ENCODE measurements at places on chromosomes 12 and 14. TPM values are rescaled to one million over a fixed set of nuclear protein-coding genes. Genes with fewer than 3 reads are reported as not detected.

LHX5 gene
- total RNA-seq = not detected

RHOJ gene
- total RNA-seq = not detected

OR10AD1 gene
- total RNA-seq = not detected

SIX6 gene
- total RNA-seq = not detected

GUCY2C gene
- not detected for total RNA-seq

PZP gene
- not detected for total RNA-seq

DNA sequence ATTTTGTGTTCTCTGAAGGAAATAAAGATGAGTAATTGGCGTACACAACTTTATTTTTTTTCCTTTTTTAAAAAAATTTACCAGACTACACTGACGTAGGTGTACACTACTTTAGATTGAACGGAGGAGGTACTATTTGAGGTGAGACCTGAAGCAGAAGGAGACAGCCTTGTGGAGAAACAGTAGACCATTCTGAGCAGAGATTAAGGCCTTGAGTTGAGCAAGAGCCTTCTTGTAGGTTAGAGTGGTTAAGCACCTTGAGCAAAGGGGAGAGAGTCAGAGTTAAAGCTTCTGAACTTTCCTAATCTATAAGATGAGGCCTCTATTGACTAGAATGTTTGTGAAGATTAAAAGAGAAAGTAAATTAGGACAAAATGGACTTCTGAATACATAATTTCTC is 2.5 kb downstream of the LEMD3 start:
- no peak overlapping the region for H3K4me3 ChIP-seq
- H3K4me1 ChIP-seq = peaks cover 11% of the 10 kb centered on the region
- peaks cover 16% of the 10 kb centered on the region for H3K36me3 ChIP-seq
- DNase-seq = no peak
- no peak overlapping the region for H3K27ac ChIP-seq

- H3K4me1 ChIP-seq = peaks cover 43% of the 10 kb centered on the region
- H3K36me3 ChIP-seq = no peaks in the 10 kb centered on the region
- peak overlapping the region; percentile 5 for H3K27ac ChIP-seq
These were observed 227.7 kb upstream of the CRY1 start for GRCh38 chr12:107320929-107321631.

DNA sequence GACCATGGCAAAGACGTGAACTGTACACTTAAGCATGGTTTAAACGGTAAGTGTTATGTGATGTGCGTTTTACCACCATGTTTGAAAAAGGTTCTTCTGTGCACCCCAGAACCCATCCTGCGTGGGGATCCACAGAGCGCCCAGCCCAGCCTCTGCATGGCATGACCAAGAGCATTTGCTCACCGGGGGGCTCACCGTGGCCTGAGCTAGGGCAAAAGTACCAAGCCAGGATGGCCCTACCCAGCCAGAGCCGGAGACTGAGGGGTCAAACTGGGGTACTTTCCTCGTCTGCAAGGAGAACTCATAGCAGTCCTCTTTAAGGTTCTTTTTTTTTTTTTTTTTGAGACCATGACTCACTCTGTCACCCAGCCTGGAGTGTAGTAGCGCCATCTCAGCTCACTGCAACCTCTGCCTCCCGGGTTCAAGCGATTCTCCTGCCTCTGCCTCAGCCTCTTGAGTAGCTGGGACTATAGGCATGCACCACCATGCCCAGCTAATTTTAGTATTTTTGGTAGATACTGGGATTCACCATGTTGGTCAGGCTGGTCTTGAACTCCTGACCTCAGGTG is 16.4 kb upstream of the ANKRD9 start:
- H3K36me3 ChIP-seq = no peaks in the 10 kb centered on the region
- H3K4me1 ChIP-seq = peaks cover 30% of the 10 kb centered on the region
- no peaks in the 10 kb centered on the region for H3K27me3 ChIP-seq
- DNase-seq = no peak
- no peak overlapping the region for H3K27ac ChIP-seq
- no peak overlapping the region for H3K4me3 ChIP-seq

GRCh38 chr14:76012354-76012753 is 26.8 kb downstream of the IFT43 start:
- no peak for DNase-seq
- no peak overlapping the region for H3K27ac ChIP-seq
- H3K36me3 ChIP-seq = no peaks in the 10 kb centered on the region
- H3K4me1 ChIP-seq = no peaks in the 10 kb centered on the region
- H3K27me3 ChIP-seq = no peaks in the 10 kb centered on the region

DNA sequence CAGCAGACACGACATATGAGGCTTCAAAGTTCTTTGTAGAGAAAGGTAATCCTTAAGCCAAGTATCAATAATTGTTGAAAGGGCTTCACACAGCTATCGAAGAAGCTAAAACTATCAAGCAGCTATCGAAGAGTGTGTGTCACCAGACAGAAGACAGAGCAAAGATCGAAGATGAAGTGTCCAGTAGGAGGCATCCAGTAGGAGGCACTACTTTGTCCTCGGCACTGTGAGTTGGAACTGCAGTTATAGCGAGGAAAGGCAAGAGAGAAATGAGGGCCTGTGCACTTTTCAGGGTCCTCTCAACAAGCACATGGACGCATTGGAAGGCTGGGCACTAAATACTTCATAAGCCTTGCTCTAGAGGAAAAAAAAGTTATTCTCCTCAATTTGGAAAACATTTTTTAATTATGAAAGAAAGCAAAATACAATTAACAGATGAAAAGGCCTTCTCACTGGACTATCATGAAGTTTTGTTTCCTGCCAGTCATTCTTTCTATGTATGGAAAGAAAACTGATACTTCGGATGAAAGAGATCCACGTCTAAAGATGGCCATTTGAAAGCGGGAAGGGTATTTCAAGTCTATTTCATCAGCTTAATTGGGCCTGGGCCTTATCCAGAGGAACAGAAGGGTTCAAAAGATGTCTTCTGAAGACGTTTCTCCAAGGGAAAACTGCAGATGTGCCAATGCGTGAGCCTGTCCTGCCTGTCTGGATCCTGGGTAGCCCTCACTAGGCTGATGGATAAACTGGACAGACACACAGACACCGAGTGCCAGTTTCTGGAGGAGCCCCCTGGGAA is 174.5 kb downstream of the CALM1 start:
- no peak for DNase-seq
- H3K36me3 ChIP-seq = no peaks in the 10 kb centered on the region
- no peak overlapping the region for H3K27ac ChIP-seq
- H3K27me3 ChIP-seq = no peaks in the 10 kb centered on the region

DNA sequence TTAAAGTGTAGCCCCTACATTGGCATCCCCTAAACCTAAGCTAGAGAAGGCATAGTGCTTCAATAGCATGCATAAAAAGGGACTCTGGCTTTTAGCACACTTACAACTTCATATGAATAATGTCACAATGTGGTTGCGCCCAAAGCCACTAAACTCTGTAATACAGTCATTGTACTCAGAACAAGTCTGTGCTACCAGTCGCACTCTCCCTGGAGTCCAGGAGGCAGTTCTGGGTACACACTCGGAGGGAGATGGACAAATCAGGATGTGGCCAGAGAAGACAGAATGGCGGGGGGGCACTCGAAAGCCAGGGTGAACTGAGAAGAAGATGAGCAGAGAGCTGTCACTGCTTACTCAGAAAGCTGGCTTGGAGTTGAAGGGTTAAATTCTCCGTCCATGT is 10.6 kb downstream of the SAMD4A start:
- H3K27ac ChIP-seq = no peak overlapping the region
- DNase-seq = no peak
- no peaks in the 10 kb centered on the region for H3K36me3 ChIP-seq

- H3K27ac ChIP-seq = no peak overlapping the region
These were observed 141.6 kb downstream of the CNTN1 start for GRCh38 chr12:40833818-40834217.

DNA sequence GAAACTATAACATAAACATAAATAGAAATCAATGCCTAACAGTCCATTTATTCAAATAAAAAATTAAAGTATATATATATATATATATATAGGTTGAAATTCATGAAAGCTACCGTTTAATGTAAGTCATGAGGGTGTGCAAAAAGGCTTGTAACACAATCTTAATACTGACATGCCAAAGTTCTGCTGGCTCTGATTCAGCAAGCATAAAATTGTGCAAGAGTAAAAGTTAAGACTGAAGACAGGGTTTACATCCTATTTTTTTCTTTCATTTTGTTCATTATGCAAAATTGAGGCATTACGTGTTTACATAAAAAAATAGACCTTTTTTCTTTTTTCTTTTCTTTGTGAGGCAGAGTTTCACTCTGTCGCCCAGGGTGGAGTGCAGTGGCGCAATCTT is 984.2 kb downstream of the FSCB start:
- H3K27ac ChIP-seq = no peak overlapping the region
- no peak for DNase-seq
- no peak overlapping the region for H3K4me3 ChIP-seq
- no peaks in the 10 kb centered on the region for H3K27me3 ChIP-seq
- H3K4me1 ChIP-seq = no peaks in the 10 kb centered on the region

GRCh38 chr12:8866429-8866828 is 44.0 kb downstream of the A2ML1 start:
- H3K36me3 ChIP-seq = no peaks in the 10 kb centered on the region
- H3K27me3 ChIP-seq = no peaks in the 10 kb centered on the region
- H3K27ac ChIP-seq = no peak overlapping the region
- H3K4me3 ChIP-seq = no peak overlapping the region
- DNase-seq = no peak
- H3K4me1 ChIP-seq = no peaks in the 10 kb centered on the region

- H3K36me3 ChIP-seq = no peaks in the 10 kb centered on the region
- DNase-seq = no peak
- no peaks in the 10 kb centered on the region for H3K4me1 ChIP-seq
- no peak overlapping the region for H3K4me3 ChIP-seq
- no peak overlapping the region for H3K27ac ChIP-seq
- no peaks in the 10 kb centered on the region for H3K27me3 ChIP-seq
These were observed 63.9 kb downstream of the AACS start for GRCh38 chr12:125129179-125129571.

DNA sequence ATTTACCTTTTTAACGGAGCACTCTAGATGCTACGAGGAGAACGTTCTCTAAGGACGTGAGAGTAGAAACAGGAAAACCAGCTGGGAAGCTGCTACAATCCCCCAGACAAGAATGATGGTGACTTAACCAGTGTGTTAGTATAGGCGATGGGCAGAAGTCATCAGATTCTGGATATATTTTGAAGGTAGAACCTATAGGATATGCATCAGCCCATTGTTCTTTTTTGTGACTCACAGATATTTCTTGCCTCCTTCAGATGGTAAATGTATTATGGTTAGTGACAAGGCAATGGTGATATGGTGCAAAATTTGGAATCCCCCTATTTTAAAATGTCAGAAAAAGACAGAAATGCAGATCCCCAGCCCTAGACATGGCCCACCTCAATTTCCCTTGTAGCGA is 258.2 kb downstream of the PHLDA1 start:
- H3K27ac ChIP-seq = no peak overlapping the region
- H3K36me3 ChIP-seq = no peaks in the 10 kb centered on the region

- H3K4me3 ChIP-seq = no peak overlapping the region
- H3K36me3 ChIP-seq = no peaks in the 10 kb centered on the region
- no peak for DNase-seq
- H3K4me1 ChIP-seq = no peaks in the 10 kb centered on the region
These were observed 17.0 kb downstream of the TBX3 start for GRCh38 chr12:114666746-114667668.

DNA sequence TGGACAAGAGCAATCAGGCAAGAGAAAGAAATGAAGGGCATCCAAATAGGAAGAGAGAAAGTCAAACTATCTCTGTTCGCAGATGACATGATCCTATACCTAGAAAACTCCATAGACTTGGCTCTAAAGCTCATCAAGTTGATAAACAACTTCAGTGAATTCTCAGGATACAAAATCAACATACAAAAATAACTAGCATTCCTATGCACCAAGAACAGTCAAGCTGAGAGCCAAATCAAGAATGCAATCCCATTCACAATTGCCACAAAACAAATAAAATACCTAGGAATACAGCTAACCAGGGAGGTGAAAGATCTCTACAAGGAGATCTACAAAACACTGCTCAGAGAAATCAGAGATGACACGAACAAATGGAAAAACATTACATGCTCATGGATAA is 417.5 kb upstream of the ATP2B1 start:
- no peak overlapping the region for H3K27ac ChIP-seq
- no peaks in the 10 kb centered on the region for H3K27me3 ChIP-seq
- DNase-seq = no peak
- no peak overlapping the region for H3K4me3 ChIP-seq
- no peaks in the 10 kb centered on the region for H3K36me3 ChIP-seq
- no peaks in the 10 kb centered on the region for H3K4me1 ChIP-seq

GRCh38 chr14:55838529-55839052 is 258.6 kb downstream of the KTN1 start:
- H3K36me3 ChIP-seq = no peaks in the 10 kb centered on the region
- H3K4me3 ChIP-seq = no peak overlapping the region
- no peaks in the 10 kb centered on the region for H3K4me1 ChIP-seq
- H3K27ac ChIP-seq = no peak overlapping the region
- no peaks in the 10 kb centered on the region for H3K27me3 ChIP-seq

GRCh38 chr12:125650587-125650986 is 585.4 kb downstream of the AACS start:
- H3K27me3 ChIP-seq = no peaks in the 10 kb centered on the region
- H3K27ac ChIP-seq = no peak overlapping the region
- no peak for DNase-seq
- H3K36me3 ChIP-seq = no peaks in the 10 kb centered on the region

GRCh38 chr14:98927986-98928385 is 344.0 kb downstream of the BCL11B start:
- peaks cover 19% of the 10 kb centered on the region for H3K4me1 ChIP-seq
- DNase-seq = no peak
- no peak overlapping the region for H3K4me3 ChIP-seq
- no peaks in the 10 kb centered on the region for H3K36me3 ChIP-seq
- no peak overlapping the region for H3K27ac ChIP-seq
- no peaks in the 10 kb centered on the region for H3K27me3 ChIP-seq

DNA sequence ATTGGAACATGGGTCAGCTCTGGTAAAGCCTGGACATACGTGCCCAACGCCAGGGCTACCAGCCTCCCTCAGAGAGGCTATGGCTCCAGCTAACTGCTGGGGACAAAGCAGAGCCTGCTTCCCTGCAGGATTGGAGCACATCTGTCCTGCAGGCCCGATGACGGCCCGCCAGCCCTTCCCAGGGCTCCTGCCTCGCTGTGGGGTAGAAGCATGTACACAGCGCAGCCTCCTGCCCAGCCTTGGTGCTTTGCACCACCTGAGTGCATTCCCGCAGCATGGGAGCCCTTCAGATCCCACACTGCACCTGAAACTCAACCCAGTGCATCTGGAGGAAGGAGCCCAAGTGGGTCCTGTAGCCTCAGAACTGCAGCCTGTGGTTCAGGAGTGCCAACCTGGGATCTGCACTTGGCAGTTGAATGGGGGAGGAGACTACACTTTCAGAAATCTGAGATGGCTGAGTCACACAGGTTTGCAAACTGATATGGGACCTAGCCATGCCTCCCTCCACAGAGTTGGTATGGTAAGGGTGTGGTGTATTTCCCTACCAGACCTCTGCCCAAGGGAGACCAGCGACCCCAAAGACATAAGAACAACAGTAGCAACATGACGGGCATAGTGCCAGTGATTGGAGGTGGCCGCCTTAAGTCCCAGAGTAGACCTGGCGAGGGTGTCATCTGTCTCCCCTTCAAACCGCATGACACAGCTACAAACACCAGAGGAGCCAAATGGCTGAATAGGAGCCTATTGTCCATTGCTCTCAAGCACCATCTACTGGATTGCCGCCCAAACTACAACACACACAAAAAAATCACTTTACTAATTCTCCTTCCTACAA is 273.9 kb upstream of the MIS18BP1 start:
- no peak overlapping the region for H3K4me3 ChIP-seq
- DNase-seq = no peak
- H3K36me3 ChIP-seq = no peaks in the 10 kb centered on the region
- no peak overlapping the region for H3K27ac ChIP-seq
- no peaks in the 10 kb centered on the region for H3K27me3 ChIP-seq

GRCh38 chr12:106345746-106346145 is 11.8 kb upstream of the POLR3B start:
- DNase-seq = peak; percentile 42
- H3K4me3 ChIP-seq = no peak overlapping the region
- peaks cover 36% of the 10 kb centered on the region for H3K36me3 ChIP-seq
- H3K4me1 ChIP-seq = no peaks in the 10 kb centered on the region
- no peak overlapping the region for H3K27ac ChIP-seq

All from natural killer cell (primary cell).